ENCODE measurements at places on chromosomes 7 and 10.

DNA sequence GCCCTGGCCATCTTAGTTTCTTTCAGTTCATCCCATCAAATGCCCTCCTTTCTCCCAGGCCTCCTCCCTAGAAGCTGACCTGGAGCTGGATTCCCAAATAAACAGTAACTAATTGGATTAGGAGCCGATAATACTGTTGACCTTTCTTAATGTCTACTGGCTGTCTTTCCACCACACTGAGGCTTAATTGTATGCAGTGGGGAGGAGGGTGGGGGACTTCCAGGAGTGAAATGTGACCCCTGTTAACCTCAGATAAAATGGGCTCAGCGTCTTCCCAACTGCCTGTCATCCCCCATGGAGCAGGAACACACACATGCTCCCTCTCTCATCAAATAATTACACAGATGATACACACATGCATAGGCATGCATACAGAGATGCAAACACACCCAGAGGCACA is 53.7 kb upstream of the LBX1 start:
- DNase-seq: no peak

DNA sequence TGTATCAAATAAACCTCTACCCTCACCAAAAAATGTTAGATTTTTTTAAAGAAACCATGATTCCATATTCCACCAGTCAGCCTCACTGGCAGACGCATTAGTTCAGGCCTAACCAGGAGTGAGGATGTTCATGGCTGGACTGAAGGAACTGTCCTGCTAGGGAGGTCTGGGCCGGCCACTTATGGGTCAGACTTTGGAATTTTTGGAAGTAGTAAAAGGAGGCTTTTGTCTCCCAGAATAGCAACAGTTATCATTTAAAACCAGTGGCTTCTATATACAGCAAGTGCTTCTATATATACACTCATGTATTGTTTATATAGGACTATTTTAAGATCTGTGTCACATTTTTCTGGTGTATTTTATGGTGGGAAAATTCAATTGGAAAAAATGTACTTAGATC is 120.5 kb downstream of the CNNM2 start:
- DNase-seq: no peak

GRCh38 chr10:13099666-13100348 is at the start of gene OPTN:
OPTN (plus strand) TSS chr10:13100163; CDS start chr10:13109123, 8,960 bp downstream.
- peak; percentile 57 for DNase-seq

DNA sequence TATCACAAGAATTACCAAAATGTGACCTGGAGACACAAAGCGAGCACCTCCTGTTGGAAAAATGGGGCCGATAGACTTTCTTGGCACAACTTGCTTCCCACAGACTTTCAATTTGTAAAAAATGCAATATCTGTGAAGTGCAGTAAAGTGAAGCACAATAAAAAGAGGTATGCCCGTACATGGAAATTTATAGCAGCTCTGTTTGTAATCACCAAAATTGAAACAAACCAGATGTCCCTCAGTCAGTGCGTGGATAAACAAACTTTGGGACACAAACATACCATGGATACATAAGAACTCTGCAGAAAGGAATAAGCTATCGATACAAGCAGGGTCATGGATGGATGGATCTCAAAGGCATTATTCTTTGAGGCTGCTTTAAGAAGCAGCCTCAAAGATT is 33.6 kb downstream of the ARID5B start:
- no peak for DNase-seq

GRCh38 chr7:1610678-1611302 is 41.0 kb upstream of the PSMG3 start:
- no peak for DNase-seq

Data from stimulated activated CD8-positive, alpha-beta memory T cell treated with anti-CD3 and anti-CD28 coated beads, Interleukin-12 subunit alpha, Interleukin-12 subunit beta, amount 100 ng/mL, for 1 hour (primary cell).